ENCODE measurements at places on chromosomes 2 and 18.

GRCh38 chr2:9690252-9690651 lies 59.5 kb upstream of the YWHAQ start:
- no peak for DNase-seq

DNA sequence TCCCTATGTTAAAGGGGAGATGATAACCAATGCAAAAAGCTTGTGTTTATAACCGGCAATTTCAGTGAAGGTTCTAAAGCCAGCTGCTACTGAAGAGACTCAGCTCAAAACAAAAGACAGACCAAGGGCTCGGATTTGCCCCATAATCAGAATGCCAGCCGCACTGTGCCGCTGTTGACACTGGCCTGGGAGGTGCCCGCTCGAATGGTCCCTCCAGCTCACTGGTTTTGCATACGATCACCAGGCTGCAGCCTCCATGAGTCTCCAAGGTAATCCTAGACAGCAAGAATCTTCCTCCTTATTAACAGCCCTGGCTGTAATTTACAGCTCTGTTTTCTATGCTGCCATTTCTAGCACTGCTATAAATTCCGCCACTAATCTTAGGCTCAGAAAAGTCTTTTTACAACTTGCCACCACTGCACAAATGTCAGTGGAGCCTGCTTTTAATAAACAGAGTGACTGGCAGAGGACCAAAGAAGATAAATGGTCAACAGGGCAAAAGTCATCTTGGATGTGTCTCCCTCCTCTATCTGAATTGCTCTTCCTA lies 155.7 kb upstream of the SH3BP4 start:
- no peak for DNase-seq

GRCh38 chr2:149278161-149278871 lies 52.1 kb upstream of the LYPD6 start:
- no peak for DNase-seq

GRCh38 chr18:6414723-6415417 lies at the start of gene L3MBTL4:
L3MBTL4 (minus strand) TSS chr18:6414911; CDS start chr18:6311625, 103,286 bp downstream.
- no peak for DNase-seq

DNA sequence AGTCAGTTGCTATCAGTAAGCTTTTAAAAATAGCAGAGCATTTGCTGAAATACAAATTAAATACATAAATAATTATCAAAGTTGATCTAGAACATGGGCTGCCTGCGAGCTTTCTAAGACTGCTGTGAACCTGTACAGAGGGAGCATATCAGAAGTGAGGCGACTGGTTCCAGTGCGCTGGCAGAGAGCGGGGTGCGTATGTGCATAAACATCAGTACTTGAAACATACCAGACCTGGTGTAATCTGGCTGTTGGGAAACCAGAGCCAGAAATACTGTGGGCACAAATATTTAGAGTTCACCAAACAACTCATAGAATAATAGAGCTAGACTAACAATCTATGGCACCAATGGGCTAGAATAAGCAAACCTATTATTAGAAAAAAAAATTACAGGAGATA lies 27.3 kb downstream of the PDIA6 start:
- DNase-seq, result no peak

- no peak for DNase-seq
Measured at GRCh38 chr2:165776013-165776412, 18.0 kb downstream of the GALNT3 start.

DNA sequence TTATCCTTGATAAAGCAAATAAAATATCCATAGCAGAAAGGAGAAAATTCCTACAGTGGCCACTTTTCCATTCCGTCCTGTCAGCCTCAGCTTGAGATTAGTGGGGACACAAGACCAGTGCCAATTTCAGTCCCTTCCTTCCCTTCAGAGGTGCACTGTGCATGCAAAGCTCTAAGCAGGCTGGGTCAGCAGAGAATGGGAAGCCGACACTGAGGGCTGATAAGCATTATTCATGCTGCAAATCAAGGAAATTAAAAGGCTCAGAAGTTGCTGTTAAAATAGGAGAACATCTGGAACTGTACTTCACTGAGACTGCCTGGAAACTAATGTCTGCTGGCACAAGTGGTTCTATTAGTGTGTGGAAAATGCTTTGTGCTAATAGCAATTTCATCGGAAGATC lies 534.3 kb downstream of the ADCYAP1 start:
- no peak for DNase-seq

- DNase-seq, result no peak
Measured at GRCh38 chr2:118854507-118855345, 7.3 kb upstream of the EN1 start.

GRCh38 chr2:100485396-100485795 lies 15.1 kb downstream of the NMS start:
- DNase-seq, result no peak

DNA sequence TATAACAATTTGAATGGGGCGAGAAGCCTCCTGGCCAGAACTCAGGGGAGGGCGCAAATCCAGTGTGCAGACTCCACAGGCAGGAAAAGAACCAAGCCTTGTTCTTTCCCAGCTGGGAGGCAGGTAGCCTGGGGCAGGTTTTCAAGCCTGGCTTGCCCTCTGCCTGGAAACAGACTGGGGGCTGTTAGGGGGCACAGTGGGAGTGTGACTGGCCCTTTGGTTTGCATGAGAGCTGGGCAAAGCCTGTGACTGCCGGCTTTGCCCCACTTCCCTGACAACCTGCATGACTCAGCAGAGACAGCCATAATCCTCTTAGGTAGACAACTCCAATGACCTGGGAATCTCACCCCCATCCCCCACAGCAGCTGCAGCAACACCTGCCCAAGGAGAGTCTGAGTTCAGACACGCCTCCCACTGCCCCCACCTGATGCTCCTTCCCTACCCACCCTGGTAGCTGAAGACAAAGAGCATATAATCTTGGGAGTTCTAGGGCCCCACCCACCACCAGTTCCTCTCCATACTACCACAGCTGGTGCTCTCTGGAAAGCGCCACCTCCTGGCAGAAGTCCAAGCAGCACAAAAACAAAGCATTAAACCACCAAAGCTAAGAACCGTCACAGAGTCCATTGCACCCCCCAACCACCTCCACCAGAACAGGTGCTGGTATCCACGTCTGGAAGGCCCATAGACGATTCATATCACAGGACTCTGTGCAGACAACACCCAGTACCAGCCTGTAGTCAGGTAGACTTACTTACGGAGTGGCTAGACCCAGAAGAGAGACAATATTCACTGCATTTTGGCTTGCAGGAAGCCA lies 402.5 kb downstream of the STK39 start:
- no peak for DNase-seq

DNA sequence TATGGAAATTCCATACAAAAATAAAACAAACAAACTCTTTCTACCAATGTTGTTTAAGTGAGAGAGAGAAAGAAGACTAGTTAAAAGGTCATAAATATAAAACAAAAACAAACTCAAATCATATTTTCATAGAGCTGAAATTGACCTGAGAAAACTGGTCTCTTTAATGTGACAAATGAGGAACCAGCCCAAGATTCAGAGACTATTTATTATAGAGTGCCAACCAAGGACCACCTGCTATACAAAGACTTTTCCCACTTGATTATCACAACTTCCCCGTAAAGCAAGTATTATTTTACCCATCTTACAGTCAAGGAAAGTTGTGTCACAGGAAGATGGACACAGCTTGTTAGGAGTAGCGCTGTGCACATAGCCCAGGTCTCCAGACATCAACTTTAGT lies 13.3 kb downstream of the ANKRD44 start:
- no peak for DNase-seq

DNA sequence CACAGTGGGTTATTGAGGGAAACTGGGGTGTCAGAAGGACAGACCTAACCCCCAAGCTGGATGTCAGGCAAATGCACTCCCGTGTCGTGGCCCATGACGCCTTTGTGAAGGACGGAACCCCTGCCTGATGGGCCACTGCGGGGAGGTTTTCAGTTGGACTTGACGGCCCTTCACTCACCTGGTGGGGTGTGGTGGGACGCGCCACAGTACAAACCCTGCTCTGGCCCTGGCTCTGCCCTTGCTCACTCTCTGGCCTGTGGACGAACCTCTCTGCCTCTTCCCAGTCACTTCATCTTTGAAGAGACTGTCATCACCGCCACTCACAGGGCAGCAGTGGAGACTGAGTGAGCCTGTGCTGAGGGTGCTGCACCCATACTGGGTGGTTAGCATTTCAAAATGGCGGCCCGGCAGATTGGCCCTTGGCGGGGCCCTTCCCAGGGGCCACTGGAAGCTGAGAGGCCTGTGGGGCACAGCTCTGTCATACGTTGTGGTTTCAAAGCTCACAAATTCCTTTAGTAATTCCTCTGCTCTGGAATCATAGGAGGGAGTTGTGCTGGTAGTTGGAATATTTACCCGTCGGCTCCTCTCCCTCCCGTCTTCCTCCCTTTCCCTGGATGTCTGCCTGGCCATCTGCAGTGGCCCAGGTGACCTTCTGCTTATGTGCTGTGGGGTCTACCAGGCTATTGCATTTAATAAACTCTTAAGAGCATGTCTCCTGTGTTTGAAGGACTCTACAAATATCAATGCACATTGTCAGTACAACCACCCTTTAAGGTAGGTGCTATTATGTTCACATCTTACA lies 200.6 kb downstream of the CTIF start:
- no peak for DNase-seq

GRCh38 chr2:25062511-25062917 lies 20.6 kb downstream of the EFR3B start:
- no peak for DNase-seq

- DNase-seq, result no peak
Measured at GRCh38 chr2:46252891-46253659, 44.1 kb upstream of the EPAS1 start.

DNA sequence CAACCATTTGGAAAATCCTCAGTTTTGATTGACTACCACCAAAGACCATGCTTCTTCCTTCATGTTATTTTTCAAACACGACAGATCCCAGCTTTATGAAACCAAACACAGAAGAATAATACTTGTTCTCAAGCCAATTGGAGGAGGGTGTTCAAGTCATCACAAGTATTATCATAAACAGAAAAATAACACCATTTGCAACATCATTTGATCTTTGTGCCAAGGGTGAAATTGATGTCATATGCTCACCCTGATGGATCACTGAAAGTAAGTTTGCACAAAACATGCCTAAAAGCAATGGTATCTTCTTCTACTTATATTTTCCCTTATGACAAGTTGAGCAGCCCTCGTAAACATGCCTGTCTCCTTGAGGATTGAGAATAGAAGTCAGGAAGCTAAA lies 448.0 kb upstream of the ZEB2 start:
- no peak for DNase-seq

DNA sequence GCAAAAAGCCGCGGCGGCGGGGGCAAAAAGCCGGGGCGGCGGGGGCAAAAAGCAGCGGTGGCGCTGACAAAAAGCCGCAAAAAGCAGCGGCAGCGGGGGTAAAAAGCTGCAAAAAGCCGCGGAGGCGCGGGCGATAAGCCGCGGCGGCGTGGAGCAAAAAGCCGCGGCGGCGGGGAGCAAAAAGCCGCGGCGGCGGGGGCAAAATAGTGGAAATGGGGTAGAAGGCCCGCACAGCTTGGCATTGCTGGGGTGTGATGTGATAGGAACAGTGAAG lies 450.1 kb downstream of the ANKRD30B start:
- DNase-seq, result no peak

DNA sequence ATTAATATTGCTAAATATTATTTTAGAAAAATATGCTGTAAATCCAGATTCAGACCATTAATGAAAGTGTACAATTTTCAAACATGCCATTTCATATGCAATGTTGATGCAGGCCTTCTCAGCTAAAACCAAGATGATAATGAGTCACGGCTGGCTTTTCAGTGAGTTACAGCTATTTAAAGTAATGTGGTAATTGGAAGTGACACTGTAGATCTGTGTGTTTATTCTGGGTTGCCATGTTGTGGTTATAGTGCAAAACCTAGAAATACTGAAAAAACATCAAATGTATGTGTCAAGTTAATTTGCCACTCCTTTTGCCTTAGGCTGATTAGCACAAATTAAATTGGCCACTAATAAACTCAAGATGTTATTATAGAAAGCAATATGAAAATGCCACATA lies 506.6 kb downstream of the ERBB4 start:
- no peak for DNase-seq

- DNase-seq, result no peak
Measured at GRCh38 chr2:26658691-26659346, 17.7 kb upstream of the CIB4 start.

GRCh38 chr18:75160364-75160763 lies 48.6 kb downstream of the PTGR3 start:
- no peak for DNase-seq

DNA sequence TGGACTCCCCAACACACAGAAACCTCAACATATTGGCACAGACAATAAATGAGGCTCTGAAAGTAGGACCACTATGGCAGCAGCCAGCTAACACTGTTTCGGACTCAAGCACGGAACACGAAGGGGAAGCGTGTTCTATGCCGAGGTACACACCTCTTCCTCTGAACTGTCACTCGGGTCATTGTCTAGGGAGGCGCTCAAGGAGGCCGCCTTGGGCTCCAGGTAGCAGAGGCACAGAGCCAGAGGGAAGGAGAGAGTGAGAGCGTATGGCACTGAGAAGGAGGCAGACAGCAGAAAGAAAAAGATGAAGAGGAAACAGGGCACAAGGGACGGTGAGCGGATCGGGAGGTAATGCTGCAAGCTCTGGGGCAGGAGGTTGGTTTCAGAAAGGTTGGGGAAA lies 120.1 kb upstream of the ZBTB14 start:
- DNase-seq, result no peak

DNA sequence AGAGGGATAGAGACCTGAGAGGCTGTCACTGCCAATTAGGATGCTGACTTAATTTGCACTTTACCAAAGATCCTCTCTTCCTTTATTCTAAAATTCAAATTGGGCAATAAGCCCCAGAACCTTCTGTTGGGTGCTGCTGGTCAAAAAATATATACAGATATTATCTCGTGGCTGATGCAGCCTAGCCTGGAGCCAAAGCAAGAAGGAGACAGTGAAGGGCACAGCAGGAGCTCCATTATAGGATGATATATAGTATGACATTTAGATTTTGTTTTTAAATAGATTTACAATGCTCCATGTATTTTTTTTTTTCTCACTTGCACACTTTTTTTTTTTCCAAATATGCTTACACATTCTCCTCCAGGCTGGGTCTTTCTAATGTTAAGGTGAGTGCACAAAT lies 579.3 kb downstream of the PIK3C3 start:
- no peak for DNase-seq

DNA sequence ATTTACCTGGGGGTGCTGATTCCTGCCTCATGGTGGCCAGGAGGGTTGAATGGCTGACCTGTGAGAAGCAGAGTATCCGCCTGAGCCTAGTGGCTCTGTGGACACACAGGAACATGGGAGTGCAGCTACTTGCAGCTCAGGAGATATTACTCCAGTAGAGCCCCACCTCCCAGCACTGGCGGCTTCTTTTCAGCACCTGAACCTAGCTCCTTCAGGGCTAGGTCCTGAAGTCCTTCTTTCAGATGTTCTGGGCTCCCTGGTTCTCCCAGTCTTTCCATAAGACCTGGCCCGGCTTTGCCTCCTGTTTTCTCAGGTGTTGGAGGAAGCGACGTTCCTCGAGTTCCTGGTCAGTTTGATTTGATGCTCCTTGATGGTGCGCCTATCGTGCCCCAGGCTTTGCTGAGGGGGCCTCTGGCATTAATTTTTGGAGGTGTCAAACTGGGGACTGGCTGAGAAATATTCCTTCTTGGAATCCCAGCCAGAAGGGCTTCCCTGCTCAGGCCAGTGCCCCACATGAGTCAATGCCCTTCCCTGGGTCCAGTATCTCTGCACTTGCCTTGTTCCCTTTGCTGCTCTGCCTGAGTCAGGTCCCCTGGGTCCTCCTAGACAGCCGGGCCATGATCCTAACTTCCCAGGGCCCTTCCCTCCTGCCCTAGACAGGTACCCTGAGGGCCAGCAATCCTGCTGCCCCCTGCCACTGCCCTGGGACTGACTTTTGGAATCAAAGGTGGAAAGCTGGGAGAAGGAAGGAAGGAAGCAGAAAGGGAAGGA lies 110.7 kb upstream of the HAAO start:
- no peak for DNase-seq

Data from activated CD8-positive, alpha-beta memory T cell treated with anti-CD3 and anti-CD28 coated beads for 4 hours (primary cell).